ENCODE measurements at places on chromosomes 3 and 15.

DNA sequence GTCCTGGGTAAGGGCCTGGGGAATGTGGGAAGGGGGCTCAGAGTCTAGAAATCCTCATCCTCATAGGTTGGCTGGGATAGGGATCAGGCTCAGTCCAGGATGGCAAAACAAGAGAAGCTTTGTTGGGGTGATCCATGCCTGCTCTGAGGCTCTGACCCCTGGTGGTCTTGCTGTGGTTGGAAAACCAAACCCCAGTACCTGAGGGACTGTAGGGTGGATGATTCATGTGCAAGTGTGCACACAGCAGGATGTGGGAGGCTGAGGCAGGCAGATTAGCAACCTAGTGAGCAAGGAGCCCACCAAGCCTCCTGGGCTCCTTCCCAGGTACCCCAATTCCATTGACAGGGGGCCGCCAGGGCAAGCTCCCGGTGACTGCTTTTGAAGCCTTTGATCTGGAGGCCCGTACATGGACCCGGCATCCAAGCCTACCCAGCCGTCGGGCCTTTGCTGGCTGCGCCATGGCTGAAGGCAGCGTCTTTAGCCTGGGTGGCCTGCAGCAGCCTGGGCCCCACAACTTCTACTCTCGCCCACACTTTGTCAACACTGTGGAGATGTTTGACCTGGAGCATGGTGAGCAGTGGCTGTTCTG lies 3.1 kb downstream of the KLHDC8B start:
- no peak for DNase-seq

DNA sequence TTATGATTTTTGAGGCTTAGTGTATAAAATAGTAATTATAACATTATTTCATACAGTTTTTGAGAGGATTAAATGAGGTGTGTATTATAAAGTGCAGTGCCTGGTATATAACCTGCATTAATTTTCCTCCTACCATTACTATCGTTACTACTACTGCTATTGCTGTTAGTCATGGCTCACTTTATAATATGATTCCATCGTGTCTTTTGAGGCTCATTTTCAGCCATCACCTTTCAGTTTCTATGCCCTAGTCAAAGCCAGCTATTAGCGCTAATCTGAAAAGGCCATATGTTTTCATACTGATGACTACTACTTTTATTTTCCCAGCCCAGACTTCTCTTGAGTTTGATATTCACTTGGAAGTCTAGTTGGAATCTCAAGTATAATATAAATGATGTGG lies 5.5 kb downstream of the MEF2A start:
- DNase-seq = no peak

- DNase-seq = no peak
Observed at GRCh38 chr3:16520970-16521881, 7.7 kb upstream of the RFTN1 start.

DNA sequence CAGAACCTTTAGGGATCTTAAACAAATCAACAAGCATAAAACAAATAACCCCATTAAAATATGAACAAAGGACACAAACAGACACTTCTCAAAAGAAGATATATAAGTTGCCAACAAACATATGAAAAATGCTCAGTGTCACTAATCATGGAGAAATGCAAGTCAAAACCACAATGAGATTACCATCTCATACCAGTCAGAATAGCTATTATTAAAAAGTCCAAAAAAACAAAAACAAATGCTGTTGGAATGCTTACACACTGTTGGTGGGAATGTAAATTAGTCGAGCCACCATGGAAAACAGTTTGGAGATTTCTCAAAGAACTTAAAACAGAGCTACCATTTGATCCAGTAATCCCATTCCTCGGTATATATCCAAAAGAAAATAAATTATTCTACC lies 423.6 kb downstream of the OTOL1 start:
- DNase-seq = no peak

GRCh38 chr15:80926126-80926525 lies 63.5 kb downstream of the MESD start:
- DNase-seq = no peak

- no peak for DNase-seq
Observed at GRCh38 chr15:57393061-57393460, 16.8 kb downstream of the CGNL1 start.

DNA sequence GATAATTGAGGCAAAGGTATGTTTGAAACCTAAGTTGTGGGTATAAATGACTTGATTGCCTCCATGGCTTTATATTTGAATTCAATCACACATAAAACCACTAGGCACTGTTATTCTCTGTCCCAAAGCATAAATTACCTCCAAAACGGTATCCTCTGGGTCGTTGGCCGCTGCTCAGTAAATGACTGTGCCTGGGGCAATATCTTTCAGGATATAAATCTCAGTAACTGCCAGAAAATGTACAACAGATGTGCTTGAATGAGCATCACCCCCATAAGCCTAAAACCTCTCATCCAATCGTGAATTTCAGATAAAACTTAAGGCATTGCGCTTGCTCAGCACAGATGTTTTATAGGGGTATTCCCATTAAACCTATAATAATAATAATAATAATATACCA lies 19.0 kb upstream of the C3orf49 start:
- DNase-seq = no peak

GRCh38 chr3:156787926-156788663 lies 38.1 kb upstream of the LEKR1 start:
- peak; percentile 19 for DNase-seq

DNA sequence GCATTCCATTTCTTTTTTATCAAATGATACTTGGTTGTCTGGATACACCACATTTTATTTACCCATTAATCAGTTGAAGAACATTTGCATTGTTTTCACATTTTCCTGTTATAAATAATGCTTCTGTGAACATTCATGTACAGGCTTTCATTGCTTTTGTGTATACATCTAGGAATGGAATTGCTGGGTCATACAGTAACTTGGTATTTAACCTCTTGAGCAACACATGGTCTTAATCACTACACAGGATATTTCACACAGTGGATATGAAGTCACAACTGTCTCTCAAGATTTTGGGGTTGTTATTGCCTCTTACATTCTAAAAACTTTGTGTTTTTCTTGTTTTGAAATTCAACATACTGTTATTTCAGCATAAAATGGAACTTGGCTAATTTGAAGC lies 48.2 kb downstream of the C3orf85 start:
- DNase-seq = no peak

DNA sequence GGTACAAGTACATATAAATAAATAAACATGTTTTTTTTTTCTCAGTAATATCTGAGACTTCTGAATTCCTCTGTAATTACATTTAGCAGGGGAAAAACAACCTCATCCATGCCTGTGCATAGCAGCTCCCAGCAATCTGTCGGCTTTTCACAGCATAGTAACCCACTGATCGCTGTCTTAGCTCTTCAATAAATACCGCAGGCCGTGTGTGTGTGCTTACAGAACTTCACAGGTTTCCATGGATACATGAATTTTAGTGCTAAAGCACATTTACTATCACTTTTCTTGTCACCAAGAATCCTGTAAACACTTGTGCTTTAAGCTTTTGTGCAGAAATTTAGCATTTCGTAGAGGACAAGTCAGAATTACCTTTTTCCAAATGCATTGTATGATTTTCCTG lies 4.0 kb upstream of the PLAAT1 start:
- no peak for DNase-seq

- peak; percentile 52 for DNase-seq
Observed at GRCh38 chr15:49439678-49440395, 16.8 kb downstream of the FGF7 start.

- DNase-seq = no peak
Observed at GRCh38 chr3:72375237-72376076, 472.8 kb downstream of the SHQ1 start.

GRCh38 chr3:16484984-16485383 lies 28.5 kb downstream of the RFTN1 start:
- DNase-seq = no peak

DNA sequence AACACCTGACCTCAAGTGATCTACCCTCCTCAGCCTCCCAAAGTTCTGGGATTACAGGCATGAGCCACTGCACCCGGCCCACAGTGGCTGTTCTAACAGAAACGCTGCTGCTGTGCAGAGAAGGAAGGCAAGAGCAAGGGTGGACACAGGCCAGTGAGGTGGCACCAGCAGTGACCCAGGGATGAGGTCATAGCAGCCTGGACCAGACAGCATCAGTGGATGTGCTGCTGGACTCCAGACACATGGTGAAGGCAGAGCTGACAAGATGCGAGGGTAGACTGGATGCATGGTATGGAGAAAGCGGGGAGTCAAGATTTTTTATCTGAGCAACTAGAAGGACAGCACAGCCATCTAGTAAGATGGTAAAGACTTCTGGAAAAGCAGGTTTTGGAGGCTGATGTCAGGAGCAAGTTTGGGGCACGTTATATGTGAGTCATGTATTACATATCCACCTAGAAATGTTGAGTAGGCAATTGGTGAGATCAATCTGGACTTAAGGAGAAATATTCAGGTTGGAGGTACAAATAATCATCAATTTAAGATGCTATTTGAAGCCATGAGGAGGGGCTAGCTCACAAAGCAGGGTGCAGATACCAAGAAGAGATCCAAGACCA lies 22.1 kb upstream of the TJP1 start:
- DNase-seq = no peak

- no peak for DNase-seq
Observed at GRCh38 chr3:117238806-117239205, 529.2 kb downstream of the TUSC7 start.

DNA sequence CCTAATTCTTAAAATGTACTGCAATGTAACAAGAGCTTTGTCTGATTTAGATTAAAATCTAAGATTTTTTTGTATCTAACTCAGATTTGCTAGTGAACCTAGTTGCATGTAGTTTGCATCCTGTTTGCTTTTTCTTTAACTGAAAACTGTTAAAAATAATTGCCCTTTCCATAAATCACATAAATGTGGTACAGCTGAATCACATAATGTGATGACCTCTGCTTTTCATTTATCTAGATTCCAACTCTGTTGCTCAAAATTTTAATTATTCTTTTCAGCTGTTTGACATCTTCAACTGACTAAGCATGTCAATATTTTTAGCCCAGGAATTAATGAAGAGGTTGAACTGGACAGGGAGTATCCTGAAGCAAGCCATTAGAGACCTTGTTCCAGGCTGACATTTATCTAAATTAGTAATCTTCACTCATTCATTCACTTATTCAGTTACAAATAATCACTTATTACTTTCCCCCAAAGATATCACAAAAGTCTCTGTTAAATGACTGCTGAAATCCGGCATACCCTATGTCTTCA lies 101.9 kb upstream of the PLXND1 start:
- DNase-seq = no peak

DNA sequence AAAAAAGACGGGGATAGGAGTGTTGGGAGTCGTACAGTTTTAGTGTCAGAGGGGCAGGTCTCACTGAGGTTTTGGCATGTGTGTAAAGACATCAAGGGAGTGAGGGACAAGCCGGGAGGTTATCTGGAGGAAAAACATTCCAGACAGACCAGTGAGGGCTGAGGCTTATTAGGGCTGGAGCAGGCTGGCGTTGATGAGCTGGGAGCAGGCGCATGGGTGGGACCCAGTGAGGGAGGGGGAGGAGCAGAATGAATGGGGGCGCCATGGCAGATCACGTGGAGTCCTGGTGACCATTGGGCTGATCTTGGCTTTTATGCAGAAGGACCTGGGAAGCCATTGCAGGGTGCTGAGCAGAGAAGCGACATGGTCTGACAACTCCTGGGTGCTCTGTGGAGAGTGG lies 180.2 kb downstream of the SLCO3A1 start:
- no peak for DNase-seq

GRCh38 chr3:141407047-141407446 lies 38.7 kb downstream of the ZBTB38 start:
- DNase-seq = no peak

DNA sequence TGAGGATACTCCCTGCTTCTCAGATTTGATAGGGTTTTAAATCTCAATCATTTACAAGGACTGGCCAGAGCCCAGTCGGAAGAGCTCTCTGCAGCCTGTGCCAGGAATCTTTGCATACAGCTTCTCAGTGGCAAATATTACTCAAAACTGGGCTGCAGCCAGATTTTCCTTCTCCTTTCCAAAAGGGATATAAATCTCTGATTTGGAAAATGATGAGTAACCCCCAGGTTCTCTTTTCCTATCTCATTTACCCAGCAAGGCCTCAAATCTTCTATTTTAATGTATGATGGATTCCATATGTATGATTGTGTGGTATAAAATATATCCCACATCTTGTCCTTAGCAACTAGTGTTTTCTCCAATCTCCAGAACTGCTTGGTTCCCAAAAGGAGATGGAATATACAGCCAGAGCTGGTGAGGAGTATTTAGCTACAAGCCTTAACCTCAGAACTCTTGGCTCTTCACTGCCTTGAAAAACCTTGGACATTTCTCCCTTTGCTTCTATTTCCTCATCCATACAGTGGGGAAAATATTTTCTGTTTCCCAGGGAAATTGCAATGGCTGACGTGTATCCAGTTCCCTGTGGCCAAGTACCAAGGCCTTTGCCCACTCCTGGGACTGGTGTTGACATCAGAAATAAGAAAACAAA lies 114.4 kb downstream of the ATG7 start:
- DNase-seq = no peak

- peak; percentile 12 for DNase-seq
Observed at GRCh38 chr3:106302451-106303221, 433.8 kb upstream of the CBLB start.

DNA sequence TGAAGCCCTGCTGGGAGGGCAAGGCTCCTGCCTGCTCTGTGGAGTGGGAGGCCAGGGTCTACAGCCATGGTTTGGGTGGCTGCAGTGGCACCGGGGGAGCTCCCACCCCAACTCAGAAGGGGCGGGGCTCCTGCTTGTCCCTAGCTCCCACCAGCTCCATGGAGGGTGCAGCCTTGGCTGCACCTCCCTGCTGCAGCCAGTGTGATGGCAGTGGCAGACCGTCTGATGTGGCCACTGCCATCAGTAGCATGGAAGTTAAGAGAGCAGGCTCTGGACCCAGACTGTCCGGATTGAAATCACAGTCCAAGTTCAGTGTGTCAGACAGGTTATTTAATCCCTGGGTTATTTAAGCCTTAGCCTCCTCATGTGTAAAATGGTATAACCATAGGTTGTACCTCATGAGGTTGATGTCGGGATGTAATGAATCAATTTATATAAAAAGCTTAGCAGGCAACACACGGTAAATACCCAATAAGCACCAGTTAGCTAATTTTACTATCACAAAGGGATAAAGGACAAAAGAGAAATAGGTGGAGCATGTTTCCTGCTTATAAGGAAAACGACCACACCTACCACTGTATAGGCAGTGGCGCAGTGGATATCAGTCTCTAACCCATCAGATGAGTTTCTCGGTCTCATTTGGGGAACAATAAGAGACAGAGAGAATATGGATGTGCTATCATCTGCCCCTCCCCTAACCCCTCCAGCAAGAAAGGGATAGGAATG lies 13.1 kb upstream of the NR1I2 start:
- DNase-seq = no peak

DNA sequence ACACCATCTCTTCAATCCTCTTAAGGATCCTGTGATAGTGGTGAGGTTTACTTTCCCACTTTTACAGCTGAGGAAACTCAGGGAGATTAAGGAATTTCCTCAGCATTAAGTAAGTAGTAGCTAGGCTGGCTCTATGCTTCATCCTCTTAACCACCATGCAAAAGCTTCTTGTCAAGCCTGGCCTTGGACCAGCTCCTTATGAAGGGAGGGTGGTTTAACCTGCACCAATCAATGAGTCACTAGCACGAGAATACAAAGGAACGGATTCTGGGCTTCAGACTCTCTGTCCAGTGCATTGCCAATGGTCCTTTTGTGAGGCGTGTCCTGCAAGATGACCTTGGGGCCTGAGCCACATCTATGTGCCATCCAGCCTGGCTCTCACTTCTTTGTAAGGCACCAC lies 202.0 kb upstream of the CFAP20DC start:
- DNase-seq = no peak

Data from Kasumi-1 (cell line).